Stimulated activated CD8-positive, alpha-beta memory T cell treated with anti-CD3 and anti-CD28 coated beads, Interleukin-4, amount 100 ng/mL, for 1 hour (primary cell): ENCODE measurements at places on chromosomes 6 and 20.

GRCh38 chr6:39113788-39114187 is 1.2 kb downstream of the SAYSD1 start:
- no peak for DNase-seq

GRCh38 chr6:7324520-7324919 is 11.5 kb upstream of the SSR1 start:
- no peak for DNase-seq

DNA sequence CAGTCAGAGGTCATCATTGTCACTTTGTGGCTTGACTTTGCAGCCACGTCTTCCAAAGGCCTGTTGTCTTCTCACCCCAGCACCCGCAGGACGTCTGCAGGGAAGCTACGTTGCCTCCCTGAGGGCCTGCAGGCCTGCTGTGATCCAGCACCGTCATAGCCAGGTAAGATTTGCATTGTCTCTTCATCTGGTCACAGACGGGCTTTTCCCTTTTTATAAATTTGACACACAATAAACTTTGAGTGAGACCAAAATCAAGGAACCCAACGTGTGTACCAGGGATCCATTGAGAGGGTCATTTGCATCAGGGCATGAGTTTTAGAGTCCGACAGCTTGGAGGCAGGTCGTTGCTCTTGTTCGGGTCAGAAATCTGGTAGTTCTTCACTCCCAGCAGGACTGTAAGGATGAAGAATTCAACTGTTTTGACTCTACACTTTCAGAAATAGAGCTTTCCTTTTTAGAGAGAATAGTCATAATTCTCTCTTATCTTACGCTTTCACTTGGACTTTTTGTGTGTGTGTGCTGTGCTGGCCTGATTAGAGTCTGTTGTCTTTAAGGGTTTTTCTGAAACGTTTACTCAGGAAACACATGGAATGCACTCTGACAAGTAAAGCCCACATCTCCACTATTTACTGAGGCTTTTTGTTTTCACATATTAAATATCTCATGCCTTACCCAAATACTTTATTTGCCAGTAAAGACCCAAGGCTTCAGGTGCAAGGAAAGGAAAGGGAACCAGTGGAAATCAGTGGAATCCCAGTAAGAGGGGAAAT is 177.2 kb upstream of the TAB2 start:
- no peak for DNase-seq

GRCh38 chr6:19697744-19698290 is 139.4 kb upstream of the ID4 start:
- DNase-seq: no peak

- no peak for DNase-seq
Observed at GRCh38 chr6:15904651-15905376, 224.1 kb upstream of the MYLIP start.
